NCI-H524 (cell line): ENCODE measurements at places on chromosomes 16 and 17.

GRCh38 chr17:17342242-17342945 lies 39.2 kb downstream of the NT5M start:
- DNase-seq, result no peak

GRCh38 chr16:13992322-13992721 lies 72.4 kb downstream of the ERCC4 start:
- DNase-seq, result no peak

DNA sequence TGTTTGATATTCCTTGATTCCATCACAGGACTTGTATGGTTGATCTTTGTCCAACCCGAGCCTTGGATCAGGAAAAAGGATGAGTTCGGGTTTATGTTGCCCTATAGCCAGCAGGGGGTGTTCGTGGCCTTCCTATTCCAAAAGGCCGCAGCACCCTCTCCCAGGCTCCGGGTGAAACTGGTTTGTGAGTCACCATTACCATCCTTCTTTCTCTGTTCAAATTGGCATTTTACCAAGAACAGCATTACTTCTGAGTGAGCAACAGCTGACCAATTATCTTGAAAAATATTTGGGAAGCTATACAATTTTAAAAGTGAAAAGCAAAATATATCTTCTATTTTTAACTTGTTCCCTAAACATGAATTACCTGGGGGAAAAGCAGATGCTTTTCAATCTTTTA lies 24.3 kb upstream of the KRT20 start:
- peak; percentile 68 for DNase-seq

GRCh38 chr16:26493751-26494150 lies 573.0 kb upstream of the C16orf82 start:
- no peak for DNase-seq

DNA sequence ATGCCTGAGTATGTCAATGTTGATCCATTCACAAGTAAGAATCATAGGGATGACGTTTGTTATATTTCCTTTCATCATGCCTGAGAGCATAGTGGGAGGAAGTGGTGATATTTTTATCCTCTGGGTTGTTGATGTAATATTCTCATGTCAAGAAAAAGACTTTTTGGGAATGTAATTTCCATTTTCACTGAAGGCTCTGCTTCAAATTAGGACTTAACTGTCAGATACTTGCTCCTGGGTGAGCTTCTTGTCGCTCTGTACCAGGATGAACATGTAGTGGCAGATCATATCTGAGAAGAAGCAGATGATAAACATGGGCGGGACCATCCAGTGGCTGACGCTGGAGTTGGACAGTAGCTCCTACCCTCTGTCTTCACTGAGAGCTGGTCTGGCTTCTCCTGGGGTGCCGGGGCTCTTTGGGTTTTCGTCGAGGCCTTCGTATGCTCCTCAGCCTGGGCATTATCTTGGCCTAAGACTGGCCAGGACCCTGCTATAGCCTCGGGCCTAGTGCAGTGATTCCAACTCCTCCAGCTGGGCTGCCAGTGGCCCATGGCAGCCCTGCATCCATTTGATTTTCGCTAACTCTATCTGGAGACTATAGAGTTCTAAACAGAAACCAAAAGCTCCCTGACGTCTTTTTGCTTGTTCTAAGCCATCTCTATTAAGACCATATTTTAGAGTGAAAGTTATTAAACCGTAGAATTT lies 19.7 kb downstream of the CYB5B start:
- no peak for DNase-seq

- DNase-seq, result no peak
Observed at GRCh38 chr17:19440421-19440820, 29.4 kb downstream of the RNF112 start.

- DNase-seq, result no peak
Observed at GRCh38 chr17:77388384-77389306, 247.9 kb downstream of the SEC14L1 start.

DNA sequence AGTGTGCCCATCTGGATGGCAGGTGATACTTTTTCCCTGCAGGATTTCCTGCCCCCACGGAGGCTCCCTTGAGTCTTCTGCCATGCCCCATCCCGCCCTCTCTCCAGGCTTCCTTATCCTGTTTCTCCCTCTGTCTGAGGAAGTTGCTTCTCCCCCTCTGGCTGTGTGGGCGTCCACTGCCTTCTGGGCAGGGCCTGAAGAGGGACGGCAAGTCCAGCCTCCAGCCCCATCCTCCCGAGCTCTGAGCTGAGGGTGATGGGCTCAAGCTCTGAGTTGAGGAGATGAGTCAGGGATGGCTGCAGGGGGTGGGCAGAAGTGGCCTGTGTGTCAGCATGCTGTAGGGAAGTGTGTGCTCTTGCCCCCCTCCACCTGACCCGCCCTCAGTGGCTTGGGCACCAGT lies 14.2 kb upstream of the RAP1GAP2 start:
- DNase-seq, result no peak
